NK-92 treated with Interleukin-12 subunit alpha and Interleukin-12 subunit beta, amount 100 ng/mL, for 24 hours (cell line): ENCODE measurements at places on chromosomes 12 and 14.

DNA sequence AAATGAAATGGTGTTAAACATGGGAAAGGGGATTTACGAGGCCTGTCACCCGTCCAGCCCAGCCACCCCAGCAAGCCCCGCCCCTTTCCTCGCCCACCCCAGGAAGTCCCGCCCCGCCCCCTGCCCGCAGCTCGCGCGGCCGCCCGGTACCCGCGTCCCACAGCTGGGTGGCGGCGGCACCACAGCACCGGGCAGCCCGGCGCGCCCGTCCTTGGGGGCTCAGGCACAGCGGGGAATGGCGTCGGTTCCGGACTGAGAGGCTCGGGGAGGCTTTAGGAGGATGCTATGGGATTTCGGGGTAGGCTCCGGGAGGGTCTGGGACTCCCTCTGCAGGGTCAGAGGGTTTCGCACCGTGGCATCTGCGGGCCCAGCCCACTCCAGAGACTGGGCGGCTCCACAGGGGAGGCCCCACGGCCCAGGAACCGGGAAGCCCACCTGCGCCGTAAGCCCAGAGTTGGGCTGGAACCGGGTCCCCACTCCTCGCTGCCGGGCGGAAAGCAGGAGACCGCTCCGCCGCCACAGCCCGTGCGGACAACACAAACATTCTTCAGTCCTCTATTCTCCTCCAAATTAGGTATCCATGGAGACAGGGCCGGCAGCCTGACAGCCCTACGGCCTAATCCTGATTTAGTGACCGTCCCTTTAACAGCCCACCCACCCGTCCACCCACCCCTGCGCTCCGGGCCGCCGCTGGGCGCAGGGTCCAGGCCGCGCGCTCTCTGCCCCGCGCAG, 1.4 kb downstream of the FIGNL2 start:
- no peak for DNase-seq

DNA sequence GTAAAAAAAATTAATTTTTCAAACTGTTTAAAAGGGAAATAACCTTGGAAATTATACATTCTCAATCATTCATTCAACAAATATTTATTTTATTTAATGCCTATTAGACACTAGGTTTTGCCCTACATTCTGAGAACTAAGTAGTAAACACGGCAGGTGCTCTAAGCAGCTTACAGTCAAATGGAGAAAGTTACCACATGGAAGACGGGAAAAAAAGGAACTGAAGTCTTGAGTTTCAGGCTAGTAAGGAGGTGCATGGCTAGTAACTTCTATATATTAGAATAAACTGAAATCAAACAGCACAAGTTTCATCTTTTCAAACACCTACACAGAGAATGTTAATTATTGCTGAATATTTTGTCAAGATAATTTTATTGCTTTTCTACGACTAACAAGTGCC, 52.9 kb downstream of the C12orf42 start:
- no peak for DNase-seq

DNA sequence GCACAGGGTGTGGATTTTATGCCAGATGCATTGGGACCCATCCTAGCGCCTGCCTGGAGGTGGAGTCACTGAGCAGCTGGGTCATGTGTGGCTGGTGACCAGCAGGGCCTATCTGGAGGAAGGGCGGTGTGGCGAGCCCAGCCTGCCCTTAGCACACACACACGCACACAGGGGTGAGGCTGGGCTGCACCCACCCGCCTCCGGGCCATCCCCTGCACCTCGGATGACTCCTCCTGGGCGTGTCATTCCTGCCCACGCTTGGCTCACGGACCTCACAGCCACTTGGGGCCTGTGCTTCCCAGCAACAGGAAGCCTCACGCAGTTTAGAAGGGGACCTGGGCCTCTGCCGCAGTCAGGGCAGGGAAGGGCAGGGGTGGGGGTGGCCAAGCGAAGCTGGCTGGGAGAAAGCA, 36.2 kb upstream of the FZD10 start:
- no peak for DNase-seq

- DNase-seq, result no peak
These were observed 83.8 kb downstream of the PPM1A start for GRCh38 chr14:60332869-60333268.

- DNase-seq, result no peak
These were observed 1.9 kb downstream of the FBRSL1 start for GRCh38 chr12:132491761-132492378.

DNA sequence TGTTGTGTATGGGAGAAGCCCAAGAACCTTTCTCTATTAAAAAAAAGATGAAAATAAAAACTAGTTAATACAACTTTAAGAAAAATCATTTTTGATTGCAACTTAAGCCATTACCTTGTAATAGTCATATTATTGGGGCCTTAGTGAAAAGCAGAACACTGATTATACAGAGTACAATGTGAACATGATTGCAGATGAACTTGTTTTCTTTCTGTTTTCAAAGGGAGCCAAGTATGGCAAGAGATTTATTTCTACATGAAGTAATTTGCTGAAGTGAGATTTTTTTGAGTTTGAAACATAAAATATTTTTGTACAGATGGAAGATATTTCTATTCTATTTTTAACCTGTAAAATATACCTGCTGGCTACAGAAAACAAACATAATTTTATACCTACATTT, 104.9 kb downstream of the GPR135 start:
- no peak for DNase-seq

GRCh38 chr14:54529811-54530210, 20.1 kb downstream of the CGRRF1 start:
- no peak for DNase-seq

GRCh38 chr12:72246370-72246769, 25.8 kb upstream of the TRHDE start:
- no peak for DNase-seq

- DNase-seq, result no peak
These were observed 150.9 kb upstream of the SLC38A2 start for GRCh38 chr12:46523446-46523845.

DNA sequence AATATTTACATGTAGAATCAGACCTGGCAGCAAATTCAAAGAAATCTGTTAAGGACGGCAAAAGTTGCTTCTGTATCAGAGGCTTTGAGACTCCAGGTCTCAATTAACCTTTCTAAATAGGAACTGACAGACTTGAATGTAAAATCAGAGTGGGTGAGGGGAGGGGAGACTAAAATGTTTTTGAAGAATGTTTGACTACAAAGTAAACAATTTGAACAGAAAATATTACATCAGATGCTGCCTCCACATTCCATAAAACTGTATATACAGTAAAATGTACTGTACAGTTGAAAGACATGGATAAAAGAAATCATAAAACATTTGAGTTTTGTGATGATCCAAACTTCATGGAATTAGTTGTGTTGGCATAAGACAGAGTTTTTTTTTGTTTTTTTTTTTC, 49.5 kb upstream of the POC1B start:
- no peak for DNase-seq

DNA sequence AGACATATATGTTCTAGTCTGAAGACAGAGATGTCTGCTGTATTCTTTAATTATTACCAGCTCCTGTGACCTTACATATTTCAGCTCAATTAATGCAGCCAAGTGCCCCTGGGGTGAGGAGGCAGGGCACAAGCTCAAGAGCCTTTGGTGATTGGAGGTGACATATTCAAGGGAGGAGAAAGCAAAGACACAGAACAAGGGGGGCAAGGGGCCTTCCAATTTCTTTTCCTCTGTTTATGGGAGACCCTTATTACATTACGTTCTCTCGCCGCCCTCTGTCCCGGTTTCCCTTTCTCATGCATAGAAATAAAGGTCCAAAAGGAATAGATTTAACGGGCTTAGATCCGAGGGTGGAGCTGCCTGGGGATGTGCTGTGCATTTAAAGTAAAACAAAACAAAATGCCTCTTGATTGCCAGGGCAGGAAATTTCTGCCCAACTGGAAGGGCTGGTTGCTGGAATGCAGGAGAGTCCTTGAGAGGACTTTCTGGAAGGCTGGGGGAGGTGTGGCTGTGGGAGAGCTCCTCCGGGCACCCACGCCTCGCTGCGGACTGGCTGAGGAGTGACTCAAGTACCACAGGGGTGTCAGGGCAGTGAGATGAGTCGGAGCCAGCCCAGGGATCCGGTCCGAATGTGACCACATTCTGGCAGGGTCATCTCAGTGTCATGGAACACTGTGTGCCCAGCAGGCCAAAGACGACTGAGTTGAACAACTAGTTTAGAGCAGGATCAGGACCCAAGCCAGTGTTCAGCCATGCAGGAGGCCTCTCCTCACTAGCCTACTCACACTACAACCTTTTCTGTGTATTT, 32.1 kb upstream of the GSG1 start:
- no peak for DNase-seq

GRCh38 chr14:23047751-23048693, 6.0 kb downstream of the PSMB11 start:
- no peak for DNase-seq

GRCh38 chr12:56836800-56837663, 73.9 kb downstream of the HSD17B6 start:
- no peak for DNase-seq

GRCh38 chr12:116026768-116027550, 250.5 kb downstream of the MED13L start:
- DNase-seq, result no peak

GRCh38 chr14:101734246-101734847, 27.2 kb upstream of the PPP2R5C start:
- DNase-seq, result no peak

DNA sequence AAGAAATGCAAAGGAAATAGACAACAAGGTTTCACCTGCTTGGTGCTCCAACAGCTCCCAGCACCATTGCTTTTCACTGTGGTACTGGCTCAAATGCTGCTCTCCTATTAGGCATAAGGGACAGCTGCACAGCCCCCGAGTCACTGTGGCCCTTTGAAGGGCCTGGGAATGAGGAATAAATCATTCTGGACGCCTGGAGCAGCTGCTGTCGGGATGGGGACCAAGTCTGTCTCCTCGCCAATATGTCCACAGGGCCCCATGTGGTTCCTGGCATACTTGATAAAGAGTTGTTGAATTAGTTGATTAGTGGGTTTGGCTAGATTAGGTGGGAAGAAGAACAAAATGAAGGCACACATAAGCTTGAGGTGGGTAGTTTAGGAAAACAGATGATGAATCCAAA, 13.1 kb upstream of the NGB start:
- DNase-seq, result no peak

DNA sequence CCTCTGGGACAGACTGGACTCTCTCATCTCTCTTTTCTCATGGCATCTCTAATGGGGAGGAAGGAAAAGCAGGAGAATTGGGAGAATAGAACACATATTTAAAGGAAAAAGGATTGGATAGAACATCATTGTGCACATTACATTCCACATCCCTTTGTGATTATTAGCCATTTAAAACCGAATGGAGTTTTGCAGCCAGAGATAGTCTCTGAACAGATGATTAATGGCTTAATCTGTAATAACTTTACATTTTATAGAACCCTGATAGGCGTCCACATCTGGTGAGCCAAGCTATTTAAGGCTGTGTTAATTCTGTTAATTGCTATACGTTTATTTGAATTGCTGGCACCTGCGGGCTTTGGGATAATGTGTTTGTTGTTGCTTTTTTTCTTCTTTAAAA, 487.3 kb downstream of the NRXN3 start:
- DNase-seq, result no peak

DNA sequence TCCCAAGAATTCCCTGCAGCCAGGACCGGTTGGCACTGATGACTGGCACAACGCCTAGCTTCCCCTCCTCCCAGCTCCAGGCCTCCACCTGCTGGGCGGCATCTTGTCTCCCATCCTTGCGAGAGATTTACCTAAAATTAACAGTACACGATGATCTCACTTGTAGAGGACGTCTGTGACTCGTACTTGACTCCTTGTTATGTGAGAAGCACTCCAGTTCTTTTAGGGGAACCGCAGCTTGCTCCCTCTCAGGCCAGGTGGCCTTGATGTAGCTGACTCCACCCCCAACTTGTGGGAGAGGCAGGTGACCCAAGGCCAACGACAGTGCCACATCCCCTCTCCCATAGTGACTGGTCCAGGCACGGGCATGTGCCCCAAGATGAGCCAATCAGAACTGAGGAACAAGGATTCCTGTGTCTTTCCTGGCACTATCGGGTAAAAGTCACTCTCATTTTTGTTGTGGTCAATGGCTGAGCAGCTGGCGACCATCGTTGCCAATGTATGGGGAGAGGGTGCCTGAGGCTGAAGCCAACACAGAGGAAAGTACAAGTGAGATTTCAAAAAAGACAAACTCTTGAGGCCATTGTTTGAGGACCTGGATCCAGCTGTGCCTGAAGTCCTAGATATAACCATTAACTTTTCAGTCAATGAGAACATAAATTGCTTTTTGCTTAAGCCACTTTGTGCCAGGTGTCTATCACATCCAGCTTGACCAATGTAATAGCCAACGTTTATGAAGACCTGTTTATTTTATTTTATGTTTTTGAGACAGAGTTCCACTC, 208.7 kb downstream of the RBM19 start:
- no peak for DNase-seq

DNA sequence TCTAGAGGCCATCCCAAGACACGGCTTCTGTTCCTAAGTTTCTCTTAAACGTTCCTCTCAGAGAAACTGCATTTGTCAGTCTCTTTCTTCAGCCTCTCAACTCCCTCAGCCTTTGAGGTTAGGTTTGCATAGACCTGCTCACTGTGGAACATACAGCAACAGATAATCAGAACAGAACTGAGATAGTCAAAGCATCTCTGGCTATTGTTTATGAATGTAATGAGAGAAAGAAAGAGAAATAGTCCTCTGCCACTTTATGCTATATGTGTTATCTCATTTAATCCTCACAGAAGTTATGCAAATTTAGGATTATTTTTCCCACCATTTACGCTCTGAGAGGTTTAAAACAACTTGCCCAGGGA, 190.6 kb downstream of the PHLDA1 start:
- DNase-seq, result no peak

GRCh38 chr12:25276199-25276937, 25.6 kb upstream of the KRAS start:
- DNase-seq, result no peak

GRCh38 chr14:94345344-94346064, 22.4 kb upstream of the SERPINA6 start:
- DNase-seq, result no peak

GRCh38 chr14:76772300-76773187, 11.3 kb downstream of the VASH1 start:
- no peak for DNase-seq

- no peak for DNase-seq
These were observed 71.1 kb downstream of the B4GALNT3 start for GRCh38 chr12:530821-531220.

DNA sequence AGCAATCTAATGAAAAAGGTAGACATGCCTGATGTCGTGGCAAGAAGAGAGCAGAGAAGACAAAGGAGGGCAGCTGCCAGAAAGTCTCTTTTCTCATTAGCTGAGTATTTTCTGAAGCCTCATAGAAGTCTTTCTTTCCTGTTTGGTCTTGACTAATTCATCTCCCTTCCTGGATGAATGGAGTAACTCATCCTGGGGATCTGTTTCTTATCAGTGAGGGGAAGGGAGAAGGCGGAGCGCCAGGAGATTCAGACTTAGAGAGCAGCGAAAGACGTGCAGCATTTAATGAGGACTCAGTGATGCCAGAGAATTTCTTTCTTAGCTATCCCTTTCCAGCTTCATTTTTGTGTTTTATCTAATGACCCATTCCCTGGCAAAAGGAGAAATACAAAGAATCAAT, 89.4 kb downstream of the SLC15A4 start:
- DNase-seq, result no peak

DNA sequence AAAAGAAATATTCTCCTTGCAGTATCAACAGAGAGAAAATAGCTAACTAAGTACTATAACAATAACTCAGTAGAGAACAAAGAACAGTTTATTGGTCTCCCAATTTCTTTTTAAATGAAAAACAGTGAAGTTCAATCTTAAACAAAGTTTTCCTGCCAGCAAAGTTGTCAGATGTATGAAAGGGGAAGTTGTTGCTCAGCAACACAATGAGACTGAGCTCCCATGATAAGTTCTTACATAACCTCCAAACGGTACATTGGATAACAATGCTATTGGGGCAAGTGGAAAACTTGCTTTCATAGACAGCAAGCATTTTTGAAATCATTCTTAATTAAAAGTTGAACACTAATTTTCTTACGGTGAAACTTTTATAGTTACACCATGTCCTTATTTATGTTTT, 94.9 kb downstream of the ALG10B start:
- no peak for DNase-seq
